ENCODE measurements at places on chromosomes 5 and 9.

DNA sequence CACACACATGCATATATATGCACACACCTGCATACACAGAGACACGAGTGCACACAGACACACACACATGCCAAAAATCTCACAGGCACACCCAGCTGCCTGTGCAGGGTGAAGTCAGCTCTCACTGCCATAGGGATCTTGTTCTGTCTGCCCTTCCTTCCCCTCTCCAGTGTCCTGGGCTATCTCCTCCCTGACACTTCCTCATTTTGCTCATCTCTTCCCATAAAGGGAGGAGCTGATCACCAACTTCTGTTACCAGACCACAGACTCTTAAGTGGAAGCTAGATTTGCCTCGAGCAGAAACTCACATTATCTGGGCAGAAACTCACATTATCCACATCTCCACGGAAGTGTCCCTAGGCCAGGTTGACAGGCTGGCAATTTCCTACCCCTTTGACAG lies 28.7 kb downstream of the LCP2 start:
- no peak for DNase-seq

DNA sequence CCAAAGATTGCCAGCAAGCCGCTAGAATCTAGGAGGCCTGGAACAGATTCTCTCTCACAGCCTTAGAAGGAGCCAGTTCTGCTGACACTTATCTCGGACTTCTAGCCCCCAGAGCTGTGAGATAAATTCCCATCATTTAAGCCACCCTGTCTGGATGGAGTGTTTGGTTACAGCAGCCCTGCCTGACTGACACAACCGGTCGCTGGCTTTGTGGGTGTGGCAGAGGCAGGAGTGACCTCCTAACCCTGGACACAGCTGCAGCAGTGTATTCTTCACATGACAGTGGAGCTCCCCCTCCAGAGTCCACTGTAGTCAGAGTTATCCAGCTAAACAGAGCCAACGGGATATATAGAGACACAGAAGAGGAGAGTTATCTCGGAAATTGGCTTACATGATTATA lies 21.2 kb upstream of the IL17B start:
- DNase-seq, result no peak

DNA sequence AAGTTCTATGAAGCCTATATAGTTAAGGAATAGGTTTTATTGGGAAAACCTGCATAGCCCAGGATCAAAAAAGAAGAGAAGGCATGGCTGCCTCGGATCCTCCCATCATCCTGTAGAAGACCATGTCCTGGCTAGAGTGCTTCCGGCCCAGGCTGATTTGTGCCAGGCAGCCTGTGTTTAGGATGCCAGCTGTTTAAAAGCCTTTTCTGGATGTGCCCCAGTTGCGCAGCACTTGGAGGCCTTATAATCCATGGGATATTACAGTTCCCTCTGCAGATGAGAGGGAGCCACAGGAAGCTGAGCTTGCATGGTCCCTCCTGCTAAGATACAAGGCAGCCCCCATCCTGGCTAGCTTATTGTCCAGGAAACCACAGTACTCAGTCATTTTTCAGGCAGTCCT lies 97.9 kb downstream of the CHSY3 start:
- no peak for DNase-seq

DNA sequence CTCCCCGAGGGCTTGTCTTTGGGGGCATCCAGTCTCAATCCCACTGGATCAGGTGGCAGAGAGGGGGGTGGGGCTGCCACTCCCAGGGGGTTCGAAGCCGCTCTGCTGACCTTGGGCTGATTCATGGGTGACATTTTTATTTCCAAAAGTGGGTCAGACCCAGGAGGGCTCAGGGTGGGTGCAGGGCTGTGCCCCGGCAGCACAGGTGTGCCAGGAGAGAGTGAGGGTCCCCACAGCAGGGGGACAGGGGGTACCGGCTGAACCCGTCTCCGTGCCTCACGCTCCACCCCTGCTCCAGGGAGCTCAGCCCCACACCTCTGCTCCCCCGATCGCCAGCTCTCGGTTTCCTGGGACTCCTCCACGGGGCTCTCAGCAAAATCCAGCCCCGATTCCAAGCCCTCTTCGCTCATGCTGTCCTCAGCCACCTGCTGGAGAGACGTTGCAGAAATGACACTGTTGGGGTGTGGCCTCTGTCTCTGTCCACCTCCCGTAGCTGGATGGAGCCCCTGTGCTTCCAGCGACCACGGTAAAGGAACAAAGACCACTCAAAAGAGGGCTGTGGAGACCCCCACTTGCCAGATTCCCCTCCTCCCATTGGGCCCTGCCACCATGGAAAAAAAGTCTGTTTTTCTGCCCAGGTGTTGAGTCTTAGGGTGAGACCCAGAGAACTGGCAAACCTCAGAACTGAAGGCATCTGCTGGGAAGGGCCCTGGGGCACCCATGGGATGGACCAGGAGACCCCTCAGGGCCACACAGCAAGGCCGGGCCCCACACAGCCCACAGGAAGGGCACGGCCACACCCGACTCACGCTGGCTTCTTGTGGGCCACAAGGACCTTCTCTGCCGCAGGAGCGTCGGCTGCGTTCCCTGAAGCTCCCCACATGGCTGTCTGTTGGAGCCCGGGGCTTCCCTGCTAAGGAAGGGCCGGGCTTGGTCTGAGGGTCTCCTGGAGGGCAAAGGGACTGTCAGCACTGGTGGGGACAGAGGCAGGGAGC lies 10.6 kb upstream of the QSOX2 start:
- DNase-seq, result no peak

- no peak for DNase-seq
These were observed 76.2 kb downstream of the TMC1 start for GRCh38 chr9:72597601-72598000.

DNA sequence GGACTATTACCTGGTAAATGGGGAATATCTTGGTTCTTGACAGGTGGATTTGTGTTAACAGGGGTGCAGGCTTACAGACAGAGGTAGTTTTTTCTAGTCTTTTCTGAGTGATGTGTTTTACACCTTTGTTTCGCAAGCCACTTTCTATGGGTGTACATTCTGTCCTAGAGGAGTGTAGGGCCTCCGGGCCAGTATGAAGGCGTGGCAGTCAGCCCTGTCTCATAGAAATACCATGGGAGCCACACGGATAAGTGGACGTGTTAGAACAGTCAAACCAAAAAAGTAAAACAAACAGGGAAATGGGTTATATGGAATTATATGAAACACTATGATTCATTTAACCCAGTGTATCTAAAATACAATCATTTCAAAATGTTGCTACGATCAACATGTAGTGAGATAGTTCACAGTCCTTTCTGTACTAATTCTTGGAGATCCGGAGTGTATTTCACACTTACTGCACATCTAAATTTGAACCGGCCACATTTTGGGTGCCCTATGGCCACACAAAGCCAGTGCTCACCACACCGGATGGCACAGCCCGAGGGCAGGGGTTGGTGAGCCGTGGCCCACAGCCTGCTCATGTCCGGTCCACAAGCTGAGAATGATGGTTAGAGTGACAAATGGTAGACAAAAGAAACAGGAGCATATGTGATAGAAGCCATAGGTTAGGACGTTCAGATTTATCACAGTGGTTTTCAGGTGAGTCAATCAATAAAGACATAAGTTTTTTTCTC lies 80.1 kb upstream of the IRX4 start:
- DNase-seq, result no peak

DNA sequence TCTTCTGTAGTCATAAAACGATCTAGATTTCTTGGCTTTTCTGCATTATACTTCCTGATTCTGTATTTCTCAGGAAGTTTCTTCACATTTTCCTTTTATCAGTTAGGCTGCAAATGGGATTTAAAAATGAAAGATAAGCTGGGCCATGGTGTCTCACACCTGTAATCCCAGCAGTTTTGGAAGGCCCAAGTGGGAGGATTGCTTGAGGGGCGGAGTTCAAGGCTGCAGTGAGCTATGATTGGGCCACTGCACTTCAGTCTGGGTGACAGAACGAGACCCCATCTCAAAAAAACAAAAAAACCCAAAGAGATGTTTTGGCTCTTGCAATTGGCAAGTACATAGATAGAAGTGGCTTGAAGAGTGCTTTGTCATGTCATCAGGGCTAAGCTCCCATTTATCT lies 26.2 kb upstream of the APC start:
- no peak for DNase-seq

DNA sequence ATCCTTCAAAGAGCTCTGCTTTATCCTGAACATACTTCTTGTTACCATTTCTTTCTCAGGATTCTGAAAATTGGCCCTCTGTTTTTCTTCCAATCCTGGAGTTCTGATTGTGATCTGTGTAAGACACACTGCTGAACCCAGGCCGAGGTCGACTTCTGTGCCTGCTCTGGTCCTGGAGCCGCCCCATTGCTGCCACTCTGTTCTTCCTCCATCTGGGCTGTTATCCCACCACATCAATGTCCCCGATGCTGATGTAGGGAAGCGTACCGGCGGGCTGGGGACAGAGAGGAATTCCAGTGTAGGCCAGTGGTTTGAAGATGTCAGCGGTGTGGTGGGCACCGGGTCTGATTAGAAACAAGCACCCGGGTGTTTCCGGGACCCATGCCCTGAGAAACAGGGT lies 102.5 kb downstream of the LIFR start:
- no peak for DNase-seq

Measured in activated naive CD4-positive, alpha-beta T cell (primary cell).